Brain pericyte (primary cell): ENCODE measurements at places on chromosomes 16 and 17.

DNA sequence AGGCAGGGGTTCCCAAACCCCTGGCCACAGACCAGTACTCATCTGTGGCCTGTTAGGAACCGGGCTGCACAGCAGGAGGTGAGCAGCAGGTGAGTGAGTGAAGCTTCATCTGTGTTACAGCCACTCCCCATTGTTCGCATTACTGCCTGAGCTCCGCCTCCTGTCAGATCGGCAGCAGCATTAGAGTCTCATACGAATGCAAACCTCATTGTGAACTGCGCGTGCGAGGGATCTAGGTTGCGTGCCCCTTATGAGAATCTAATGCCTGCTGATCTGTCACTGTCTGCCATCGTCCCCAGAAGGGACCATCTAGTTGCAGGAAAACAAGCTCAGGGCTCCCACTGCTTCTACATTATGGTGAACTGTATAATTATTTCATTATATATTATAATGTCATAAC lies 25.1 kb upstream of the RMI2 start:
- DNase-seq = no peak

DNA sequence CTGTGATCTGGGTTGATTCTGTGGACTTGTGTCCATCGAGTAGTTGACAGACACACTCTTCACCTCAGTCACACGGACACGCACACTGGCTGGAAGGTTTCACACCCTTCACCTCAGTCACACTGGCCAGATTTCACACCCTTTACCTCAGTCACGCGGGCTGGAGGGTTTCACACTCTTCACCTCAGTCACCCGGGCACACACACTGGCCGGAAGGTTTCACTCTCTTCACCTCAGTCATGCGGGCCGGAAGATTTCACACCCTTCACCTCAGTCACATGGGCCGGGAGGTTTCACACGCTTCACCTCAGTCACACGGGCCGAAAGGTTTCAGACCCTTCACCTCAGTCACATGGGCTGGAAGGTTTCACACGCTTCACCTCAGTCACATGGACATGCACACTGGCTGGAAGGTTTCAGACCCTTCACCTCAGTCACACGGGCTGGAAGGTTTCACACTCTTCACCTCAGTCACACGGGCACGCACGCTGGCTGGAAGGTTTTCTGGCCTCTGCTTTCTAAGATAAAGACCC lies 96.2 kb downstream of the PGS1 start:
- no peak for DNase-seq

DNA sequence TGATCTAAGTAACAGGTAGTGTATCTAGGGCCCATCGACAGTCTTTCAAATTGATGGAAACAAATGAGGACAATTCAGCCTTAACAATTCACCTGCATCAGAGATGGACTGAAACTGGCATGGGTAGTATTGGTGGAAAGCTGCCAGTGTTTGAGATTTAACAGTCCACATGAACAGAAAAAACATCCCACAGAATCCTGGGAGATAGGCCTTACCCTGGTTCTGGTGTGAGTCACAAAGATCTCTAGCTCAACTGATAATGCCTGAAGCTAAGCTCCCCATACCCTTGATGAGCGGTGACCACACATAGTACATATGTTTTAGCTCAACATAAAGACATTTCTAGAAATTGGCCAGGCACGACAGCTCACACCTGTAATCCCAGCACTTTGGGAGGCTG lies 21.9 kb downstream of the CRK start:
- DNase-seq = no peak

GRCh38 chr17:2176499-2177169 lies 121.7 kb downstream of the HIC1 start:
- no peak for DNase-seq

- no peak for DNase-seq
These were observed 33.9 kb downstream of the CMTM4 start for GRCh38 chr16:66662445-66663194.

DNA sequence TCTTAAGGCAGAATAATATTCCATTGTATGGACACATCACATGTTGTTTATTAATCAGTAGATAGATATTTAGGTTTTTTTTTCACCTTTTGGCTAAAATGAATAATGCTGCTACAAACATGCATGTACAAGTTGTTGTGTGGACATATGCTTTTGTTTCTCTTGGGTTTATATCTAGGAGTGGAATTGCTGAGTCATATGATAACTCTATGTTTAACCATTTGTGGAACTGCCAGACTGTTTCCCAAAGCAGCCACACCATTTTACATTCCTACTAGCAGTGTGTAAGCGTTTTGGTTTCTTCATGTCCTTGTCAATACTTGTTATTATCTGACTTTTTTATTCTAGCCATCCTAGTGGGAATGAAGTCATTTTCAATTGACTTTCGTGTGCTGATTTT lies 21.3 kb downstream of the CYLD start:
- no peak for DNase-seq

DNA sequence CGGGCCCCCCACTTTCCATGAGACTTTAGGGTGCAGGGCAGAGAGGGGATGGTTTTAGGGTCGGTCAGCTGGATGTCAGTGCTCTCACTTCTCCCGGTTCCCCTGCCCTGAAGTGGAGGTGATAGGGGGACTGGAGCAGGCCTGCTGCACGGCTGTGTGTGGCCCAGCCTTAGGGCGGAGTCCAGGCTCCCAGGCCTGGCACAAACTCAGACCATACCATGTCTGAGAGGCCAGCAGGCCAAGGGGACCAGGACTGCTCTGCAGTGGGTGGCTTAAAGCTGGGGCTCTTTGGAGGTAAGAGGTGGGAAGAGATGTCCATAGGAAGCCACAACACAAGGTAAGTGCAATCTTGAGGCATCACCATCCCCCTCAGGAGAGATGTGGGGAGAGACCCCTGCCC lies 8.3 kb downstream of the TFAP4 start:
- no peak for DNase-seq

GRCh38 chr17:77889135-77889505 lies 69.4 kb upstream of the TNRC6C start:
- DNase-seq = no peak

DNA sequence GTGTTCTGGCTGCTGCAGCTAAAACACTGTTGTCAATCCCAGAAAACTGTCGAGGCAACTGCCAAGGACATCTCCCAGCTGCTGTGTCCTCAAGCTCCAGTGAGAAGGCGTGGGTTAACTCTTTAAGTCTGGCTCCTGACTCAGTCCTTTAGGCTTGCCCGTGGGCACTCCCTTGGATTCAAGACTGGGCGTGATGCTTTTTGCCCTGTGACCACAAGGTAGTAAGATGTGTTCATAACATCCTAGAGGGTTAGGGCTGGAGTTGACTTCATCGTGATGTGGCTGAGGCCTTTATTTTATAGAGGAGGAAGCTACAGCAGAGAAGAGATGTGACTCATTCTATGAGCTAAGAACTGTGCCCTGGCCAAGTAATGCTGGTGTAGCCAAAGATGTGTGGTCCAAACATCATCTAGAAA lies 50.9 kb upstream of the TEKT3 start:
- DNase-seq = no peak

GRCh38 chr17:41777157-41777573 lies 9.3 kb downstream of the JUP start:
- no peak for DNase-seq

- DNase-seq = no peak
These were observed 34.8 kb downstream of the MED13 start for GRCh38 chr17:62030264-62030663.

DNA sequence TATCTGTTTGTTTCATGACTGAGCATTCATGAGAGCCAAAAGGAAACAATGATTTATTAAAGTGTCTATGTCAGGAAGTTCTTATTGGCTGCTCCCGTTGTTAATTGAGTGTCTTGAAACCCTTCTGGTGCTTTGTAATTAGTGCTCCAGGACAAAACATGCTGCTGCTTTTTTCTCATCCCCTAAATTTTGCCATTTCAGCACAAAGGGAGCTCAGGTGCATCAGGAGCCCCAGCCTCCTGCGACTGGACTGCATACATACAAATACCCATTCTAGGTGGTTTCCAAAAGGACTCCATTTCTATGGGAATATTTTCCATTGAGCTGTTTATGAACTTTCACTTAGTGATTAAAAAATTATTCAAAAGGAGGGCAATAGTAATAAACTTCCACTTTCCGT lies 354.0 kb downstream of the CDH13 start:
- no peak for DNase-seq

- no peak for DNase-seq
These were observed 4.8 kb downstream of the P2RX1 start for GRCh38 chr17:3911271-3912053.

GRCh38 chr16:4976079-4976478 lies 17.9 kb downstream of the SEC14L5 start:
- DNase-seq = no peak

DNA sequence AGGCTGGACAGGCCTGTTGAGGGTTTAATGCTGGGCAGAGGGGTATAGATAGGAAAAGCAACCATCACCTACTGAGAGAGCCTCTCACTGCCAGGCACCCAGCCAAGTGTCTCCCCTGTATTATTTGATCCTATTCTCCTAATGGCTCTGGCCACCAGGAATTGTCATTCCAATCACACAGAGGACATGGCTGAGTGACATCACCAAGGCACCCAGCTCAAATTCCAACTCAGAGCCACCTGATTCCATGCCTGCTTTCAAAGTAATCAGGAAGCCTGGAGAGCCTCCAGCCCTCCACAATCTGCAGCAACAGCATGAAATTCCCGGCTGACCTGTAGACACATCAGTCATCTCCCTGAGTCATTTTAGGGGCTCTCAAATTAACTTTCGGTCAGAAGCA lies 368.9 kb upstream of the C16orf82 start:
- no peak for DNase-seq

DNA sequence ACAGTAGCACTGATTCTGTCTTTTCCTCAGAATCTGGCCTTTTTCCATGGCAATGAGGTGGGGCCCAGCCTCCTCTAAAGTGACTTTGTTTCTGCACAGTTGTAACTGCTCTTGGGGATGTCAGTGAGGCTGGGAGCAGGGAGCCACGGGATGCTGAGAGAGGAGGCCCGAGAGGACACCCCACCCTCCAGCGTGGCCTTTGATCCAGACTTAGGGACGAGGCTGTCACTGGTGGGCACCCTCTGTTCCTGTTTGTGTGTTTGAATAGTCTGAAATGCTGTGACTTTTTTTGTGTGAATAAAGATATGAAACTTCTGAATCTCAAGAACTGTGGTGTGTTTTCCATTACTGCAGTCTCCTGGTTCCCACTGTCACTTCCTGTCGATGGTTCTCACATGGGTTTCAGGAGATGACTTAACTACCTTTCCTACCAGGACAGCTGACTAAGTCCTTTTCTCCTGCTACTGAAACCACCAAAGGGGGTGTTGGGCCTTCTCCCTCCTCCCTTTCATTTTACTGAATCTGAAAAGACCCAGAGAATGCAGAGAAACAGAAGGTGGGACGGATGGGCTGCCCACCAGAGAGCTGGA lies 18.6 kb downstream of the KCTD2 start:
- no peak for DNase-seq

DNA sequence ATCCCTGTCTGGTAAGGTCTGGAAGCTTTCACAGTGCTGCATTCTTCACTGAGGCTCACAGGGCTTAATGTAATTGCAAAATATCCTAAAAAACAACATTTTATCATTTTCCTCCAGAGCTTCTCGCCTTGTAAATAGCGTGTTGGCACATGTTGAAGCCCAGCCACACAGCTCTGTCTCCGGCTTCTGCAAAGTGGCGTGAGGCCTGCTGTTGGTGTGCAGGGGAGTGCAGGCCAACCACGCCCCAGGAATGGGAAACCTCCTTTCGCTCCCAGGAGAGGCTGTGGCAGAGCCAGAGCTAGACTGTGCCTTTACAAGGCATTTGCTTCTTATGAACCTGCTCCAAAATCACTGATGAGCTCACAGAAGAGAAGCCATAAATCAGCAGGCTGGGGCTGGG lies 248.2 kb upstream of the MAF start:
- no peak for DNase-seq

DNA sequence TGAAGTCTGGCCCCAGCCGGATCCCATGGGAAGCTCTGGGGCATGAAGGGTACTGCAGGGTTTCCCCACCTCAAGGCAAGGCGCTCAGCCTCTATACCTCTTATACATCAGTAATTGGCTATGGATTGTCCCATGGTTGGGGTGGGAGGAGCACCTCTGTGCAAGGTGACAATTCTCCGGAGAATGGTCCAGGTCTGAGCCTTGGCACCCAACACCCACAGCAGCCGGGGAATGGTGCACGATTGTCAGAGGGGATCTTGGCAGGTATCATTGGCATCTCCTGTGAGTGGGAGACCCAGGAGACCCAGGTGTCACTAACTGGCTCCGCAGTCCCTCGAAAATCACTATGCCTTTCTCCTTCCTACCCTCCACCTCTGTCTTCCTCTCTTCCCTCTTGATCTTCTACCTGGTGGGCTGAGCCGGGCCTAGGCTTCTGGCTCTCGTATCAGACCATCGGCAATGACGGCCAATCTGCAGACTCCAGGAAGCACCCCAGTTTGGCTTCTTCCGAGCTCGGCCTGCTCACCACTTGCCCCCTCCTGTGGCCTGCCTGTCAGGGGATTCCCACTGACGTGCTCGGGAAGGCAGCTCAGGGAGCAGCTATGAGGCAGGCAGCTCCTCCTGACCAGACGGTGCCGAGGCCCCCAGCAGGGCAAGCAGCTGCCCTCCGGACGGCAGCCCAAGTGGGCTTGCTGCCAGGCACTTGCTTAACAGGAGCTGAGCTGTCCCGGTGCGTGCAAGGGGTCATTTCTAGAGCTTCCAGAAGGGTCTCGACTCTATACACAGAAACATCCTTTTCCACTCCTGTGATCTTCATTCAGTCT lies 10.0 kb upstream of the CALB2 start:
- no peak for DNase-seq

- no peak for DNase-seq
These were observed 9.7 kb upstream of the ARL5C start for GRCh38 chr17:39175695-39176093.

- no peak for DNase-seq
These were observed 213.6 kb downstream of the SEC14L1 start for GRCh38 chr17:77354420-77354669.

DNA sequence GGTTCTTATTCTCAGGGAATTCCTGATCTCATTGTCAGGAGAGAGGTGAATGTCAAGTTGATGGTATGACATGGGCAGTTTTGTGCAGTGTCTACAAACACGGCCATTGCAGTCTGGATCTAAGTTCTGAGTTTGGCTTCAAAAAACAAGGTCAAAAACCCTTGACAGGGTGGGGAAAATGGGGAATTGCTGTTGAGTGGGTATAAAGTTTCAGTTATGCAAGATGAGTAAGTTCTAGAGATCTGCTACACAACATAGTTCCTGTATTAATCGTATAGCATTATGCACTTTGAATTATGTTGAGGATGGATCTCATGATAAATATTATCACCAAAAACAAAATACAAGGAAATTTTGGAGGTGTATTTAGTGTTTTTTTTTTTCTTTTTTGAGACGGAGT lies 36.6 kb upstream of the CARMIL2 start:
- no peak for DNase-seq

- no peak for DNase-seq
These were observed 7.9 kb downstream of the GNAO1 start for GRCh38 chr16:56199164-56199563.

GRCh38 chr16:67091906-67092566 lies 17.7 kb upstream of the PHAF1 start:
- DNase-seq = no peak

- no peak for DNase-seq
These were observed at the start of gene IL17C for GRCh38 chr16:88638323-88639230. TSS of gene IL17C (plus strand) at chr16:88638572. CDS start at chr16:88638642, 70 bp downstream.

GRCh38 chr17:33234930-33235685 lies 58.0 kb downstream of the ASIC2 start:
- DNase-seq = peak; percentile 29
